ENCODE measurements at places on chromosomes 2 and 18.

DNA sequence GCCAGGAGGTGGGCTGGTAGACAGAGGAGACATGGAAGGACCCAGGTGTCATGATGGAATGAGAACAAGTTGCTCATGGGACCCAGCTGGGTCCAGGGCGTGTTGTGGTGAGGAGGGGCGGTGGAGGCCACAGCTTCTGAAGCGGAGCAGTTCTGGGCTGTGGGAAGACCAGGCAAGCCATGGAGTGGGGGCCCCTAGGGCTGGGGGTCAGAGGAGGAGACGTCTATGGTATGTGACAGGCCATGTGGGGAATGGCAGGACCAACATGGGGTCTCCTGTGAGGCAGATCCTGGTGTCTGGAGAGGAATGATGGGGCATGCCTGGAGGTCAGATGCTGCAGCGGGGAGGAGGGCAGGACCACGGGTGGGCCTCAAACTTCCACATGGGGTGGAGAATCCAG is 16.9 kb downstream of the MYO7B start:
- no peak for DNase-seq

DNA sequence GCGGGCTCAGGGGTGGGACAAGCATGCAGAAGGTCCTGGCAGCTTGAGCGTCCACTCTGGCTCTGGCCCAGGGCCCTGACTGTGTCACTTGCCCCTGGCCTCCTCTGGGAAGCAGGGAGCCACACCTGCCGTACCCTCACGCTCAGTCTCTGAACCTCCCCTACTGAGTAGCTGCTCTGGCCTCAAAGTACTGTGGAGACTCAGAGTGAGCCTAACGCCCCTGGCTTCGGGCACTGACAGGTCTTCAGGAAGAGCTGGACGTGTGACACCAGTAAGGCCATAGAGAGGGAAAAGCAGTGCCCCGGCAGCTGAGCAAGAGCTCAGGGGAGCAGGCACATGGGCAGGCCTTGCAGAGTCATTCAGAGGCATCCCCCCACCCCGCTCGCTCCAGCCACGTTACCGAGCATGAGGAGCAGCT is 73.3 kb downstream of the SFXN5 start:
- no peak for DNase-seq

GRCh38 chr2:151882786-151883445 is 54.7 kb upstream of the ARL5A start:
- peak; percentile 31 for DNase-seq

DNA sequence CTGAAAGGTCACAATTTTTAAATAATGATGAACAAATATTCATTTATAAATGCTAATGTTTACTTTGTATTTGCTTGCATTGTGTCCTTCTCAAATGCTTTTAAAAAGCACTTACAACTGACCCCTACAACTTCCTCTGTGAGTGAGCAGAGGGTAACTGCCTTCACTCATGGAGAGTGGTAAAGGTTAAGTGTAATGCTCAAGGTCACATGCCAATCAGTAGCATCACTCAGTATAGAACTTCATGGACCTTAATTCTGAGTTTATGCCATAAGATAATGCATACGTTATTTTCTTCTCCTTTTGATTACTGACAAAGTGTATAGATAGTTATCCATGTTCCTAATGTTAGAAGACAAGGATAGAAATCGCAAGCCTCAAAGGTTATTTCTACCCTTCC is 91.8 kb upstream of the SERTAD2 start:
- no peak for DNase-seq

- DNase-seq, result no peak
These were observed 8.3 kb upstream of the YWHAQ start for GRCh38 chr2:9639000-9639602.

GRCh38 chr18:11155034-11155759 is 5.8 kb upstream of the PIEZO2 start:
- no peak for DNase-seq

GRCh38 chr2:32235315-32235714 is 29.4 kb downstream of the NLRC4 start:
- DNase-seq, result no peak

DNA sequence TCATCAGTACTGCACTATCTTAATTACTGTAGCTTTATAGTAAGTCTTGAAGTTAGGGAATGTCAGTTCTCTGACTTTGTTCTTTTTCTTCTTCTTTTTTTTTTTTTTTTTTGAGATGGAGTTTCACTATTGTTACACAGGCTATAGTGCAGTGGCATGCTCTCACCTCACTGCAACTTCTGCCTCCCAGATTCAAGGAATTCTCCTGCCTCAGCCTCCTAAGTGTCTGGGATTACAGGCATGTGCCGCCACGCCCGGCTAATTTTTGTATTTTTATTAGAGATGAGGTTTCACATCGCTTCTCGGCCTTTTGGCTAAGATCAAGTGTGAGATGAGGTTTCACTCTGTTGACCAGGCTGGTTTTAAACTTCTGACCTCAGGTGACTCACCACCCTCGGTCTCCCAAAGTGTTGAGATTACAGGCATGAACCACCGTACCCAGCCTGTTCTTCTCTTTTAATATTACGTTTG is 41.9 kb upstream of the TANC1 start:
- DNase-seq, result no peak

DNA sequence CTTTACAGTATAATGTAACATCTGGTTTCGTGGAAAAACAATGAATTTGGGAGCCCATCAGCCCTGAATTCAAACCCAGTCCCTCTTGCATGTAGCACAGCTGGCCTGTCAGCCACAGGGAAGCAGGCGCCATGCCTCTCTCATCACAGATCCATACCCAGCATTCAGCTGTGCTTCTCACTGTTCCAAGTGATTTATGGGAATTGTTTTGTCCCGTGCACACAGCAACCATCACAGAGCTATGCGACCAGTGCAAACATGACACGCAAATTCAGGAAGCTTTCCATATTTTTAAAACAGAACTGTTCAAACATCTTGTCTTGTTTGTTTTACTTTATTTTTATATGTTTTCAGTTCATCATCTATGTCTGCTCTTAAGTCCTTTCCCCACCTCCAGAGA is 496.1 kb downstream of the EIPR1 start:
- DNase-seq, result no peak

DNA sequence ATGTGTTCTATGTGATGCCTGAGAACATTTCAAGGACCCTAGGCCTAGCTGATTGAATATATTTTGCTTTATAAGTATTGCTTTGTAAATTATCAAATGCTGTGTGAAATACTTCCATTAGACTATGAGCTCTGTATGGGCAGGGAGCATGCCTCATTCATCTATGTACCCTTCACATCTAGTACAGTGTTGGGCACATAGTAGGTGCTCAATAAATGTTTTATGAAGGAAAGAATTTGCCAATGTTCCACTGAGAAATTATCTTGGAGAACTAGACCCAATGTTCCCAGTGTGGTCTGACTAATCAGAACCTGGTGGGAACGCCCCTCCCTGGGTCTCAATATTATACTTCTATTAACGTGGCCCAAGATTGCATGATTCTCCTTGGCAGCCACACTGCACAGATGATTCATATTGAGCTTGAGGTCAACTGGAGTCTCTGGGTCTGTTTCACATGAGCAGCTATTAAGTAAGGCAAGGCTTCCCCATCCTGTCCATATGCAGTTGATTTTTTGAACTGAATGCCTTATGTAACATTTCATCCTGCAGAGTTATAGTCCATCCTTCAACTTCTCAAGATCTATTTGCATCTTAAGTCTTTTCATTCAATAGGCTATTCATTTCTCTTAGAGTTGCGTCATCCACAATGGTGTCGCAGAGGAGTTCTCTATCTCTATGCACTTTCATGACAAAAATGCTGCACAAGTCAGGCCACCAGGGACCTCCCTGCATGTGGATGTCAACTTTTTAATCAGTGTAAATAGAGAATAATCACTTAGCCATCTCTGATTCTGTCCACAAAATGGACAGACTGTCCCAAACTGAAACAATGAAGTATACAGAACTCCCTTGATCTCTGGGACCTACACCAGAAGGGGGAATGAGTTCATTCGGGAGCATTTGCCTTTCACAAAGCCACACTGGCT is 257.6 kb downstream of the CYP26B1 start:
- no peak for DNase-seq

DNA sequence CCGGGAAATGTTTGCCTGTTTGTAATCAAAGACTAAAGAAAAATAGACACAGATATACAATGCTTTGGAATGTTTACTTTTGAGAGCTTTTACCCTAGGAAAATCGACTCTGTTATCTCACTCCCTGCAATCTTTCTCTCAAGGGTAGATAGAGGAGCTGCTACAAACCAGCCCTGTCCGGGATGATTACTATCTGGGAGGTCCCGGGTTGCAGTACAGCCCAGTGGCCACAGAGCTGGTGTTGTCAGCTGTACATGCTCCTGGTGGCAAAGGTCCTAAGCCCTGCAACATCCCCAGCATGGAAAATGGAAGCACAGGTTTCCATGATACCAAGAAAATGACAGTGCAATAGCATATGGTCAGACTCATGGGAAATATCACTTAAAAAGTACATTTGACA is 570.5 kb upstream of the SOX11 start:
- DNase-seq, result no peak

- no peak for DNase-seq
These were observed 10.0 kb upstream of the APCDD1 start for GRCh38 chr18:10444314-10445006.

- DNase-seq, result no peak
These were observed 291.0 kb downstream of the CELF4 start for GRCh38 chr18:37274309-37275236.

DNA sequence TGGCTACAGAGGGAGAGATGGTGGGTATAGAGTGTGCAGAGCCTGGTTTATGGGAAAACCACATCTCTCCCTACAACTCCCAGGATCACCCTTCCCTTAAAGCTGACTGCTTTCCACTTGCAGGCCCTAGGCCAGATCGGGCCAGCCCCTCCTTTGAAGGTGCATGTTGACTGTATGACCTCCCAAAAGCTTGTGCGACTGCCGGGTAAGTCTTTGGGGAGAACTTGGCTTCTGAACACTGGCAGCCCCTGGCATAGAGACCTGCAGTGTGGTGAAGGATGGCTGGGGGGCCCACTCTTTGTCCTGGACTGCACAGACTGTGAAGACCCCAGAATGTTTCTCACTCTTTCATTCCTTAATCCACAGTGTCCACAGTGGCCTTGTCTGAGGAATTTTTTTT is 19.5 kb downstream of the CAD start:
- DNase-seq, result no peak

DNA sequence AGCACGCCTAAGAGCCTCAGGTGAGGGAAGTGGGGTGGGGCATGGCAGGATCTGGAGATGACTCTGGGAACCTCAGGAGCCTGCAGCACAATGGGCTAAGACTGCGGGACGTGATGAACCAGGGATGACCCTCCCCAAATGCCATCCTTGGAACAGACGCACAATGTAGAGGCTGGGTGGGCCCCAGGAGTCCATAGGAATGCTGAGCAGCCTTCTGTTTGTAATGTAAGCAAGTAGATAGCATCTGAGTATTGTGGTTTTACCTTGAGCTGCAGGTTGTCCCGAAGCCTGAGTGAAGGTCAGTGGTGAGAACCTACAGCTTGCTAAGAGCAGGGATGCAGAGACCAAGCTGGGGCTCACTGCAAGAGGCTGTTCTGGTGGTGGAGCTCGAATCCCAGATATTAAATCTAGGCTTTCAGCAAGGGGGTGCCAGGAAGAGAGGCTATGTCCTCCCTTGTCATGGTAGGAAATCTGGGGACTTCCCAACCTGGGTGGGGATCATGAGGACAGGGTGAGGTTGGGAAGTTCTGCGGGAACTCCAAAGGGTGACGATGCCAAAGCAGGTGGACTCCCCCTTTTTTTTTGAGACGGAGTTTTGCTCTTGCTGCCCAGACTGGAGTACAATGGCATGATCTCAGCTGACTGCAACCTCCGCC is 5.8 kb downstream of the SCTR start:
- no peak for DNase-seq

DNA sequence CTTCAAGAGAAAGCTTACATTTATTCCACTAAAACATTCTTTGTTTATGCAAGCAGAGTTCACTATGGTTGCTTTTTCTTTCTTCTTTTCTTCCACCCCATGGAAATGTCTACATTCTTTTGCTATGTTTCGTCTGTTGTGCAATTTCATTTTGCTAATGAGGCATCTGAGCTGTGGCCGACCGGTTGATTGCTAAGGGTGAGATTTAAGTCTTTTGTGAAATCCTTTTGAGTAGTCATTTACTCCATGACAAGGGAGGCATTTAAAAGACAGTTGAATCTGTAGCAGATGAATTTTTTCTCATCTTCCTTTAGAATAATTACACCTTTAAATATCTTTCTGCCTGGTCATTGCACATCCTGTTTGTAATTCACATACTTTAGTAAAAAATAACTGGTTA is 324.1 kb upstream of the THUMPD2 start:
- no peak for DNase-seq

DNA sequence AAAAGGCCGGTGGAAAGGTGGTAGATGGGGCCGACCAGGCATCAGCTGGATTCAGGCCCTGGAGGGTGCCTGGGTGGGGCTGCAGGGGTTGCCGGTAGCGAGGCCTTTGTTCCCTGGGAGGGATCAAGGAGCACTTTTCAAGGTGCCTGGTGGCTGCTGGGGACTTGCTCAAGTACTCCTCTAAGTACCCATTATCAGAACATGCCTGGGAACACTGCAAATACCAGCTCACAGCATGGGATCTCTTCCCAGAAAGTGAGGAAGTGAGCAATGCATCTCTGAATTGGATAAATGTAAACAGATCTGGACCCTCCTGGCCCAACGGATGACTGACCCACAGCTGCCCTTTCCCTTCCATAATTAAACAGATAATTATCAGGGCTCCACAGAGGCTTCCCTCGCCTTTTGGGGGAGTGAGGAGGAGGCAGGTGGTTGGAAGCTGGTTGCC is 210.5 kb downstream of the SH3RF3 start:
- no peak for DNase-seq

DNA sequence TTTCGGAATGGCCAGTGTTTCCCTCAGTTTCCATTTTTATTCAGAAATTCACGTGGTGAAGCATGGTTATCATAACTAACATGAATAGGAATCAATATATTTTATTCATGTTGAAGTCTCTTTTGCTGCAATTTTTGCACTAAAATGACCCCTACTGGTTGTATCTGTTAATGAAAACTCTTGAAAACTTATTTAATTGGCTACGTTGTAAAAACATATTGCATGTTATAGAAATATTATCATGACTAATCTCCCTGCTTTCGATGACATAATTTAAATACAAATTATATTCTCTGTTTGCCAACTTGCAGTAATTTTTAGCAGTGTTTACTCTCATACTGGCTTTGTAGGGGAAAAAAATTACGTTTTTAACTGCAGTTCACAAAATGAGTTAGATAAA is 3.5 kb downstream of the CRIM1 start:
- no peak for DNase-seq

GRCh38 chr2:33033606-33034081 is 86.9 kb downstream of the LTBP1 start:
- peak; percentile 24 for DNase-seq

- no peak for DNase-seq
These were observed 655.3 kb upstream of the FAM98A start for GRCh38 chr2:34254272-34254878.

DNA sequence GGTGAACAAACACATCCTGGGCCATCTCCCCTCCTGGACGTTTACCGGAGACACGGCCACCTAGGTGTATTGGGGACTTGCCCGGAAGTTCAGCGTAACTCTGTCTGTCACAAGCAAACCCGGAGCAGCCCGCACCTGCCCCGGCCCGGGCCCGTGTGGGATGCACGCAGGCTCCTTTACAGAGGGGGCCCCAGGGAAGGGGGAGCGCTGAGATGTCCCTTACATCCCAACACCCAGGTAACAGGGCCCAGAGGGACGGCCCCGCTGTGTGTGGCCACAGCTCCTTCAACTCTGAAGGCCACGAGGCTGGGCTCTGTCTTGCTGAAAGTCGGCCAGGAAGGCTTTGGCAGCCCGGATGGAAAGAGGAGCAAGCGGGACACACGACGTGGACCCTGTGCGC is 212.8 kb downstream of the TWIST2 start:
- no peak for DNase-seq

GRCh38 chr2:147464737-147465357 is 380.0 kb upstream of the ACVR2A start:
- no peak for DNase-seq

GRCh38 chr2:77720115-77720514 is 197.9 kb upstream of the LRRTM4 start:
- DNase-seq, result no peak
